ENCODE measurements at places on chromosomes 6 and 20.

- DNase-seq: no peak
Observed at GRCh38 chr20:16314320-16314719, 258.9 kb downstream of the KIF16B start.

- no peak for DNase-seq
Observed at GRCh38 chr6:143097224-143097795, 36.6 kb downstream of the AIG1 start.

DNA sequence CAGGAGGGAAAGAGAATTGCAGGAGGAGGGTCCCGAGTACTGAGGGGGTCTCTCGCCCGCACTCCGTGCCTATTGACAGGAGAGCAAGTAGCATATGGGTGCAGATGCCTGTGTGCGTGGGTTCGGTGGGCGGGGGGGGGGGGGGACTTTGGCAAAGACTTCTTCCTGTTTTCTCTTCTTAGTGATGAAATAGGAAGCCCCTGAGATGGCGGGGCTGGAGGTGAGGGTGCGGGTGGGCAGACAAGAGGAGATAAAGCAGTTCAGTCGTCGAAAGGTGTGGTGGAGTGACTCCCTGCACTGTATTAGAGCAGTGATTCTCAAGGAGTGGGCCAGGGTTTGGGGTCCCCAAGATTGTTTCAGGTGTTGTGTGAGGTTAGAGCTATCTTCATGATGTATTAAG is 3.7 kb downstream of the NAA20 start:
- DNase-seq: no peak

DNA sequence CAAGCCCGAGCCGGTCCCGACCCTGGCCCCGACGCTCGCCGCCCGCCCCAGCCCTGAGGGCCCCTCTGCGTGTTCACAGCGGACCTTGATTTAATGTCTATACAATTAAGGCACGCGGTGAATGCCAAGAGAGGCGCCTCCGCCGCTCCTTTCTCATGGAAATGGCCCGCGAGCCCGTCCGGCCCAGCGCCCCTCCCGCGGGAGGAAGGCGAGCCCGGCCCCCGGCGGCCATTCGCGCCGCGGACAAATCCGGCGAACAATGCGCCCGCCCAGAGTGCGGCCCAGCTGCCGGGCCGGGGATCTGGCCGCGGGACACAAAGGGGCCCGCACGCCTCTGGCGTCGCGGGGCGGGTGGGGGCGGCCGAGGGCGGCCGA is 37.5 kb downstream of the YTHDF1 start:
- no peak for DNase-seq

- DNase-seq: no peak
Observed at GRCh38 chr6:44920952-44921491, 407.1 kb upstream of the RUNX2 start.

All from stimulated activated CD8-positive, alpha-beta memory T cell treated with anti-CD3 and anti-CD28 coated beads, Interleukin-7, amount 100 ng/mL, for 1 hour (primary cell).